ENCODE measurements at places on chromosomes 6 and 20.

DNA sequence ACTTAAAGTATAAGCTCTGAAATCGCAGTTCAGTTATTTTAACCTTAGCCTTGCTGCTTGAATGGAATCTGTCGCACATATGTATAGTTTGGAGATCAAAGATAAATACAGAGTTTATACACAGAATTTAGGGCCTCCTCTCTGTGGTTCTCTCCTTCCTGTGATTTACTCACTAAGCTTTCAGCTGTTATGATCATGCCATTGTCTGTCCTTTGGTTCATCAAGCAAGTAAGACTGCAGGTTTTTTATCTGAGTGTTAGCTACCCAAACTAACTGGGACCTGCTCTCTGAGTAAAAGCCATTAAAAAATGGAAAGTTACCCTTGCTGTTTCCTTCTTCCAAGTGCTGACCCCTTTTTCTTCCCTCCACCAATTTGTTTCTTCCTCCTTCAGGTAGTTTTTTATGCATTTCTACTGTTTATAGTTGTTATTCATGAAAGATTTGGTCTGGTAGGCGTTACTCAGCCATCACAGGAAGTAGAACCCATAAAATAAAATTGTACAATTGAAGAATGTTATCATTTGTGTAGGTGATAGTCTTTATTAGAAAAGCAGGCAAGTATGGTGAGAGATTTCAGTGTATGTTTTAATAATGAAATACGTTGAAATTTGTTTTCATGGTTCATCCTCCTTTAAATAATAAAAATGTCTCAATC is 33.7 kb upstream of the SUMO4 start:
- DNase-seq, result peak; percentile 11

DNA sequence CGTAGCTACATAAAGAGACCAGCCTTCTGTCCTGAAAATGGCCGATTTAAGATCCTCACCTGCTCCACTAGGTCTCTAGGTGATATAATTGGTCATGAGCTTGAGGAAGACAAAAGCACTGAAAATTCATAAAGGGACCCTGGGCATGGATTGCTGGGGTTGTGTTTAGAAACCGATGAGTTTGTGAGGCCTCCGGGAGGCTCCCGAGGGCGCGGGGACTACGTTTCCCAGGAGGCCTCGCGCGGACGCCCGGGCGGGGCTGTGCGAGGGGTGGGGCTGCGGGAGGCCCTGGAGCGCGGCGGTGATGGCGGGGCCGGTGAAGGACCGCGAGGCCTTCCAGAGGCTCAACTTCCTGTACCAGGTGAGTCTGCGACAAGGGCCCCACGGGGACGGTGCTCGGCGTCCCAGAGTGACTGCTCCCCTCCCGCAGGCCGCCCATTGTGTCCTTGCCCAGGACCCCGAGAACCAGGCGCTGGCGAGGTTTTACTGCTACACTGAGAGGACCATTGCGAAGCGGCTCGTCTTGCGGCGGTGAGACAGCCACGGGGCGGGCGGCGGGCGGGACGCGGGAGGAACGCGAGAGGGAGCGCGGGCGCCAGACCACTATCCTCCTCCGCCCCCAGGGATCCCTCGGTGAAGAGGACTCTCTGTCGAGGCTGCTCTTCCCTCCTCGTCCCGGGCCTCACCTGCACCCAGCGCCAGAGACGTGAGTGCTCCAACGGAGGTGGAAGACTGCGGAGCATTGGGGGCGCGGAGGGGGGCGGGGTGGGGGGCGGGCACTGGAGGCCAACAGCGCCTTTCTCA is at the start of gene RPP21:
Gene RPP21 (plus strand): TSS at position 289 of the 804 bp plus-strand sequence. CDS start 16 bp downstream, at position 305.
- peak; percentile 91 for DNase-seq

DNA sequence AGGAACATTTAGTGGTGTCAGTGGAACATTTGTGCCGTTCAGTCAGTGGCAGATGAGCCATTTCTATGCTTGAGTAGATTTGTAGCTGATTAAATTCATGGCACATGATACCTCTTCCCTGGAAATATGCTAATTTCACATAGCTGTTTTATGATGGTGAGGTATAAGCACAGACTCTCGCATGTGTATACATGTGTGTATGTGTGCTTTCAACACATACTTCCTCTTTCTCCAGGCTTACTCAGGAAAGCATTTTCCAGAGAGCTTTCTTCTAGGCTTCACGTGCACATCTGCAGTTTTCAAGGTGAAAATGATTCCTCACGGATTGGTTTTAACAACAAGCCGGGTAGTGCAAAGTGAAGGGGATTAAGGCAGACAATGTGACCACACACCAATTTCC is 396.5 kb downstream of the HDGFL1 start:
- no peak for DNase-seq

- no peak for DNase-seq
Observed at GRCh38 chr6:16762268-16762549, 949 bp upstream of the ATXN1 start.

DNA sequence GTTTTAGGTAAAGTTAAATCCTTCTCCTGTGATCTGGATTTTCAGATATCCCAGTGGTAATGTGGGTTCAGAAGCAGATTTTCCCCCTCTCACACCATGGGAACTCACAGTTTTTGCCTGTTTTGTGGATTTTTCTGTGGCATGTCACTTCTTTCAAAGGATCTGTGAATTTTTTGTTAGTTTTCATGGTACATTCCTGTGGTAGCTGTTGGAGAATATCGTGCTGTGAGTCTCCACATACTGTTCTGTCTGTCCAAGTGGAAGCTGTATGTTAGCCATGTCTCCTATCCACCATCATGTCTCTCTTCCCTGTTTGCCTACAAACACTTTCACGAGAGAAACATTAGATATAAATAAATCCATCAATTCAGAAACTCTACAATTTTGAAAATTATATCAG is 378.7 kb upstream of the ADGRB3 start:
- DNase-seq, result no peak

- DNase-seq, result no peak
Observed at GRCh38 chr6:19327241-19327640, 509.9 kb upstream of the ID4 start.

- DNase-seq, result no peak
Observed at GRCh38 chr6:106167096-106167814, 81.1 kb downstream of the PRDM1 start.

DNA sequence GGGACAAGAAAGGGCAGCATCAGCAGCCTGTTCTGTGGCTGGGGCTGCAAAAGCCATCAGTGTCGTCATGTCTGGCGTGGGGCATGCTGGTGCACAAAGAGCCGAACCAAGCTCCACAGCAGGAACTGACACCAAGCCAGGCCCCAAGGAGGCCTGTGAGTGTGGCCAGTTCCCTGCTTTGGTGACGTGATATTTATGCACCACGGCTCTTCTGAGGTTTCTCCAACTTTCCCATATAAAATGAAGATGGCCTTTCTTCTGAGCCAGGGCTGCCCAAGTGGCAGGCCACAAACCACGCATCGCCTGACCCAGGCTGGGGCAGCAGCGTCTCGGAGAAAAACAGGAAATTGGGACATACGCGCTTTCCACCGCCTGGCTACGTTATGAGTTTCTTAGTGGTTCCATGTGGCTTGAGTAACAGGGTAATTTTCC is 109.9 kb downstream of the RIN2 start:
- DNase-seq, result no peak

GRCh38 chr6:2937627-2938003 is 33.8 kb downstream of the SERPINB6 start:
- no peak for DNase-seq

DNA sequence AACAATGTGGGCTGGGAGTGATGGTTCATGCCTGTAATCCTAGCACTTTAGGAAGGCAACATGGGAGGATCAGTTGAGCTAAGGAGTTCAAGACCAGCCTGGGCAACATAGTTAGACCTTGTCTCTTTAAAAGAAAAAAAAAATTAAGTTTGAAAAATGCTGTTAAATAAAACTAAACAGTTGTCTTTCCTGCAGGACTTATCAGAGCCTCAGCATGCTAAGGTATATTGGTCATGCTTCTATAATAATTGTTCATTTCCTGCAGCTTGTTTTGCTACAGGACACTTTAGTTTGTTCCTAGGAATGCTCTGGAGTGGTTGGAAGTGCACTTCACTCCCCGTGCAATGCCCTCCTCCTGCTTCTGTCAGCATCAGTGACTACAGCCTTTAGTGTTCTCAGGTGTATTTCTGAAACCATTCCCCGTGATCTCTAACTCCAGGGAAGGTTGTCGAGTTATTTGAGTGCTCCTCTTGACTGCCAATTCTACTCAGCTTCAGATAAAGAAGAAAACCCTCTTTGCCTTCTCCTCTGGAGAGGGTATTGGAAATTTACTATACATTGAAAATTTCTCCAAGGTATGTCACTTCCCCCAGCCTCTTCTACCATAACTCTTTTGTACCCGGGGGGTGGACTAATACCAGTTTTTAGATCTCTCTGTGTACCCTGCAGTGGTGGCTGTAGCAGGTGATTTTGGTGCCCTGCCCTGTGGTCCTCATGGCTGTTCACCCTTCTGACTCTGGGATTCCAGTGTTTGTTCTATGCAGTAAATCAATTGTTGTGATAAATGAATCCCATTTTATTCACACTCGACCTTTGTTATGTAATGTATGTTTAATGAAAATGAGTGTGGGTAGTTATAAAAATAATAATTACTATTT is 33.8 kb downstream of the NHLRC1 start:
- DNase-seq, result no peak

DNA sequence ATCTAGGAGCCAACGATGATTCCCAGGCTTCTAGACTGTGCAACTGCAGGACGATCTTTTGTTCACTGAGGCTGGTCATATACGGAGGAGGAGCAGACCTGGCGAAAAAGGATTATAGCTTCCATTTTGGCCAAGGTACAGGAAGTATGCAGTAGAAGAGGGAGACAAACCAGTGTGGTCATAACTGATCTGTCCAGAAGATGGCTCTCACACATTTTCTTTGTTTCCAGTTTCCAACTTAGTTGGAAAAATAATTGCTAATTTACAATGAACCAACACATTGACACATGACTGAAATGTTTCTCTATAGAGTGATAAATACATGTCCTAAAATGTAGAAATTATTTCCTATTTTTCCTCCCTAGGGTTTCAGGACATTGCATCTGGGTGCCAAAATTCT is 364.1 kb upstream of the BTBD3 start:
- DNase-seq, result peak; percentile 7

GRCh38 chr20:63469713-63470101 is 2.7 kb downstream of the KCNQ2 start:
- DNase-seq, result no peak

- DNase-seq, result peak; percentile 88
Observed at GRCh38 chr6:134381959-134382358, 64.0 kb upstream of the SGK1 start.

- no peak for DNase-seq
Observed at GRCh38 chr6:134177753-134178160, 125.3 kb upstream of the SLC2A12 start.

DNA sequence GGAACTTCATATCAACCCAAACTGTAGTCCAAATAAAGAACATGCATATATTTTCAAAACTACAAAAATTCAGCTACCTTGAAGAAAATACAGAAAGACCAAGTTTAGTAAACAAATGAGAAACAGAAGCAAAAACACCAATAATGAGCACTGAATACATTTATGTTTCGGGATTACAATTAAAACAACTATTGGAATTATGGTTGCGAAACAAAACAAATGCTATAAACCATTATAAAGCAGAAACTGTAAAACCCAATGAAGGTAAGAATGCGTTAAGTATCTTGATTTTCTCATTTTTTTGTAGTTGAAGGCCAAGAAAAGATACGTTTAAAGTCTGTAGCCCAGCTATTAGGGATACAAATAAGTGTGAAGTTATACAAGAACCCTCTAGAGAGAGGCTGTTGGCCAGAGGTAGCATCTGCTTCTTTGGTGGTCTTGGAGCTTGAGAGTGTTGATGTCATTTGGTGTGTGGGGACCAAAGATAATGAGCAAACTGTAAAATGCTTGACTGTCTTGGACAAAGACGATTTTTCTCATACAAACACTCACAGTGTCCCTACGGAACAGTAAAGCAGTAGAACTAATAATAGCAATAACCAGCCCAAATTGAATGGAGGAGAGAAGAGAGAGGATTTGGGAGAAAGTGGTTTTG is 111.5 kb downstream of the PRND start:
- DNase-seq, result no peak

DNA sequence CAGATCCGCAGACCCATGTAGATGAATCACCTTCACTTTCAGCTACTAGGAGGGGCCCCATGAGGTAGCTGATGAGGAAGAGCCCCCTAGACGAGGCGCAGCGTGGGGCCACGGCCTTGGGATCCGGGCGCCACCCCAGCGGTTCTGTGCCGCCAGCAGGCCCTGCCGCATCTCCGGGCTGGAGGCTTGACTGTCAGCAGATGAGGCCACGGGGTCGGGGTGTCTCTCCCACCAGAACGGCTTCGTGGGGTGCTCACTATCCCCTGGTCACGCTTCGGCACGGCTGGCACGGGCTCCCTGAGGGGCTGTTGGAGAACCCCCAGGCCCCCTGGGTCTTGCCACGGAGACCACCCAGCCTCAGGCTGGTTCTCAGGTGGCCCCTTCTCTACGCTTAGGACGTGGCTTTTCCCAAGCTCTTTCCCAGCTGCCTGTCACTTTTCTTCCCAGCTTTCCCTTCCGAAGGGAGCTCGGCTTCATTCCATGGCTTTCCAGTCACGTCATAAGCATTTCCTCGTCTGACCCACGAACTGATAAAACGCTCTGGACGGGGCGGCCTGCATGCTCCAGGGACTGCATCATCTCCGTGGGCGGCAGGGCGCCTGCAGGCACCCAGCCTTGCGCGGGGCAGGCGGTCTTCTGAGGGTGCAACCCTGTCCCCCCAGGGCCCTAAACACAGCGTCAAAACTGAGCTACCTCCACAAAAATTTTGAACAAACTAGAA is 85.9 kb downstream of the THBS2 start:
- peak; percentile 27 for DNase-seq

DNA sequence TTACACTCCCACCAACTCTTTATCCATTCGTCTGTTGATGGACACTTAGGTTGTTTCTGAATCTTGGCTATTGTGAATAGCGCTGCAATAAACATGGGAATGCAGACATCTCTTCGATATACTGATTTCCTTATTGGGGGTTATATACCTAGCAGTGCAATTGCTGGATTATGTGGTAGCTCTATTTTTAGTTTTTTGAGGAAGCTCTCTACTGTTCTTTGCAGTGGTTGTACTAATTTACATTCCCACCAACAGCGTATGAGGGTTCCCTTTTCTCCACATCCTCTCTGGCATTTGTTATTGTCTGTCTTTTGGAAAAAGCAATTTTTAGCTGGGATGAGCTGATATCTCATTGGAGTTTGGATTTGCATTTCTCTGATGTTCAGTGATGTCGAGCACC is 4.6 kb upstream of the PFDN4 start:
- DNase-seq, result no peak

- DNase-seq, result no peak
Observed at GRCh38 chr20:34318609-34319443, 15.7 kb upstream of the AHCY start.

DNA sequence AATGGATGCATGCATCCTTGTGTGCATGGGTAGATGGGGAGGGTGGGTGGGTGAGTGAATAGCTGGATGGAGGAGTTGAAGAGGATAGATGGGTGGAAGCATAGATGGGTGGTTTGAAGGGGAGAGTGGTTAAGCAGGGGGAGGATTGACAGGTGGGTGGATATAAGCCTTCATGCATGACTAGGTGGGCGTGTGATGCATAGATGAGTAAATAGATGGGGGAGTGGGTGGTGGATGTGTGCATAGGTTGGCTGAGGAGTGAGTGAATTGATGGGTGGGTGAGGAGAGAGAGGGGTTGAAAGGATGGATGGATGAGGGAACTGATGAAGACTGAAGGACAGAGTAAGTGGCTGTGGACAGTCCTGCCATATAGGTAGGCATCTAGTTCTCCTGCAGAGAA is 4.5 kb downstream of the COL11A2 start:
- DNase-seq, result no peak

- peak; percentile 53 for DNase-seq
Observed at GRCh38 chr20:7113577-7114466, 346.3 kb downstream of the BMP2 start.

- DNase-seq, result peak; percentile 89
Observed at GRCh38 chr20:36830791-36831691, 44.9 kb upstream of the TLDC2 start.

GRCh38 chr6:118704915-118705314 is 53.5 kb upstream of the CEP85L start:
- DNase-seq, result no peak
